ENCODE measurements at places on chromosomes 7 and 10.

- DNase-seq = no peak
These were observed 242.2 kb downstream of the POU6F2 start for GRCh38 chr7:39219869-39220268.

GRCh38 chr7:2224491-2224928 is 8.2 kb downstream of the MAD1L1 start:
- no peak for DNase-seq

GRCh38 chr10:117140525-117140902 is 2.4 kb upstream of the VAX1 start:
- no peak for DNase-seq

DNA sequence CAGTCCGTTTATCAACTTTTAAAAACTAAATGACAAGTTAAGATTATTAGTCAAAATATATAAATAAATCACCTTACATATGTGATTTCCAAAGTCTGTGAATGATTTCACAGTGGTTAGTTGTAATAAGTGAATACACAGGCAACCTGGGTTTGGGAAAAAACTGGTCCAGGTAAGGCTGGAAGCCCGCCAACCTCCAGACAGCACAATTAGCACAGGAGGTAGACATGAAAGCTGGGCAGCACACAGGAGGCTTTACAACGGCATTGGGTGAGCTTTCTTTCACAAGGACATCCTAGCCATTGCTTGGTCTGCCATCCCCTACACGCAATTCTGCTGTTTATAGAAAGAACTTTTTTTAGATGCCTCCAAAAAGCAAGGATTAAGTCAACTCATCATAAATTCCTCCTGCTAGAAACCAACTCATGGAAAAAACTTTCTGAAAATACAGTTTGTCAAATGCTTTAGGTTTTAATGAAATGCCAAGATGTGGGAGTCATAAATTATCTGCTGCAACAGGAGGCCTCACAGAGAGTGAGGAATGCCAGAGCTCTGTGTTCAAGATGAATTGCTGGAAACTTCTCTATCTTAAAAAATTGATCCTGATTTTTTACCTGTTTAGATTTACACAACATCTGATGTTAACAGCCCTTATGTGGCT is 346.8 kb upstream of the NFE2L3 start:
- DNase-seq = no peak

GRCh38 chr7:22318376-22318775 is 38.6 kb downstream of the RAPGEF5 start:
- DNase-seq = no peak

DNA sequence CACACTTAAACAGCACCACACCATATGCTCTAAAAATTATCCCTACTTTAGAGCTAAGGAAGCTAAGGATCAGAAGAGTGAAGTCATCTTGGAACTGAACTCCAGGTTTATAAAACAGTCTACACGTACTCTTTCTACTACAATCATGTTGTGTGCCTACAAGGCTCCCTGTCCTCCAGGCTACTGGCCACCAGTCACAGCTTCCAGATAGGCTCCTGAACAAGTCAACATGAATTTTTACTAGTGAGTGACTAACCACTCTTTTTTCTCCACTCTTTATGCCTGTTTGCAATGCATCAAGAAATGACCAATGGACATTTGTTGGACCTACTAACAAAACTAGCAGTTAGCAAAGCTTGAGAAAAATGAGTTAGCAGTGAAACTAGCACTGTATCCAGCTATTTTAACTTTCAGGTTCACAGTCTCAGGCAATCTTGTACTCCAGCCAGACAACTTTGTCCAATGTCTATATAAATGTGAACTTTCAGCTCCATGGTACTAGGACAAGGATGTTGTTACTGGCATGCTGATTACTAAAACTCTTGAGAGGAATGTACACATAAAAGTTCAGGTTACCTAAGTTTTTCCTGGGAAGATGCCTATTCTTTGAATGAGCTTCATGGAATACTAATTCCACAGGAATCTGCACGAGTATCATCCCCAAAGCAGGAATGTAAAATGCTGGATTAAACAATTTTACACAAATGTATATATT is 180.0 kb downstream of the BTAF1 start:
- no peak for DNase-seq

DNA sequence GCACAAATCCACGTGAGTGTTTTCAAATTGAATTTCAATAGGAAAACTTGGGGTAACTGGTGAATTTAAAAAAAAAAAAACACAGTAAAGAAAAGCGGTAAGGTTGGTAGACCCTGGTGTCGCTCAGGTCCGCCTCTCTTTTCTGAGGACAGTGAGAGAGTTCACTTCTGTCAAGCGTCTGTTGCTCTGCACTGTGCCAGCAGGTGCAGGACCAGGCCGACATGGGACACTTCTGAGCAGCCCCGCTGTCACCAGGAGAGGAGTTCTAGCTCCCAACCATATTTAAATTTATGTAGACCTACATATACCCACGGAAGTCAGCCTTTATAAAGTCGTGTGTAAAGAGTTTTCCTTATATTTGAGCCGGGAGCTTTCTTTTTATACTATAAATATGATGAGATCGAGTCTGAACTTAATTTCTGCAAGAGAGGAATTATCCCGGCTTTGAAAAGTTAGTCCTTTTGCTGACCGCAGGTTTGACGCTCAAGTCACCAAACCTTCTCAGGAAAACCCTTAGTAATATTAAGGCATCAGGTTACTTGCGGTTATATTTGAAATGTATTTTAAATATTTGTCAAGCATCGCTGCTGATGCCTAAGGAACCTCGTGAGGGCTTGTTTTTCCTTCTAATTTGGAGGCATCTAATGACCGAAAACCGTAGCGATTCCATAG is 531 bp downstream of the IKZF1 start:
- peak; percentile 81 for DNase-seq

DNA sequence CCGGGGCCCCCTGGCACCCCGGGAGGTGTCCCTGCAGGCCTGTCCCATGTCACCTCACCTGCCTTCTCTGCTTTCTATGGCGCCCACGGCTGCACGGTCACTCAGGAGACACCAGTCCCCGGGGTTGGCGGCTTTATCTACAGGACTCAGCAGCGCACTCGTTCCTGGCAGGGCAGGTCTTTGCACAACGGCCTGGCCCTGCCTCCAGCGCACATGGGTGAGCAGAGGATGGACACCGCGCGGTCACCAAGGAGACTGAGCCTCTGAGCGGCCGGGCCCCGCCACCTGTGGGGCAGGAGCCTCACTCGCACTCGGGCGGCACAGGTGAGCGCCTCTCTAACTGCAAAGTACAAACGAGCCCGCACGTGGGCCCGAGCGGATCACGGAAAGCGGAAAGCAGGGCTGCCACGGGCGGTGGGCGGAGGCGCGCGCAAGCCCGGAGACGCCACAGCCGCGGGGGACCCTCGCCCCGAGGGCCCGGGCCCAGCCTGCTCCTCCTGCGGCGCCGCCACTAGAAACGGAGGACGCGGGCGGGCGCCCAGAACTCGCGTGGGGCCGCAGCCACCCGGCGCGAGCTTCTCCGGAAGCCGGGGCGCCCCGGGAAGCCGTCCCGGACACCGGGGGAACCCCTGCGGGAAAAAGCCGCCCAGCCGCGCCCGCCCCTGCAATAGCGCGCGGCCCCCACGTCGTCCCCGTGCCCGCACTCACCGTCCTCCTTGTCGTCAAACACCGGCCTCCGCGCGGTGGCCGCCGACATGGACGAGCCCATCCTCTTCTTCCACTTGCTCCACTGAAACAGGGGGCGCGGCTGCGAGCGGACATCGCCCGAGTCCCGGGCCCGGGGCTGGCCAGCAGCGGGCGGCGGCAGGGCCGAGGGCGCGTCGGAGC is 642 bp downstream of the STK32C start:
- DNase-seq = no peak

GRCh38 chr7:21364801-21365271 is 63.0 kb upstream of the SP4 start:
- DNase-seq = peak; percentile 72

GRCh38 chr10:33306126-33306525 is 28.3 kb downstream of the NRP1 start:
- no peak for DNase-seq

- DNase-seq = no peak
These were observed 13.9 kb upstream of the GDF10 start for GRCh38 chr10:47286116-47286505.

GRCh38 chr7:134910968-134911367 is 75.3 kb upstream of the AGBL3 start:
- no peak for DNase-seq

DNA sequence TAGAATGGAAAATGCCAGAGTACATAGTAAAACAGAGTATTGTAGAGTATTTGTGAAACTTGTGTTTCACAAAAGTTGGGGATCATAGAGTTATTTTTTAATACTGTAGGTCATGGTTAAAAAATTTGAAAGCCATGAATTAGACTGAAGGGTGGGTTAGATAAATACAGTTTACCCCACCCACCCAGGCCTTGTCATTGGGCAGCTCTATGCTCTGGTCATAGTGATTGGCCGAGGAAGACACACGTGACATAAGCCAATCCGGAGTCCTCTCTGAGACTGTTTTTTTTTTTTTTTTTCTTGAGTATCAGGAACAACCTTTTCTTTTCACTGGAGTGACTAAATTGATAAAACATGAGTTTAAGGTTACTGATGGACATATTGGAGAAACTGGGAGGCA is 33.3 kb upstream of the ORC5 start:
- no peak for DNase-seq

- DNase-seq = peak; percentile 2
These were observed 34.3 kb upstream of the PHF14 start for GRCh38 chr7:10939237-10939910.
